ENCODE measurements at places on chromosomes 5 and 9. TPM values are rescaled to one million over a fixed set of nuclear protein-coding genes. Genes with fewer than 3 reads are reported as not detected.

NIPAL4 gene
- not detected for total RNA-seq

C9orf43 gene
- total RNA-seq, result 0.19 TPM

NRG2 gene
- not detected for total RNA-seq

RALGPS1 gene
- 0.57 TPM for total RNA-seq

FOXI1 gene
- not detected for total RNA-seq

FBP2 gene
- not detected for total RNA-seq

IL4 gene
- not detected for total RNA-seq

C9 gene
- total RNA-seq, result not detected

HACD4 gene
- total RNA-seq, result 0.34 TPM

- no peak for DNase-seq
These were observed 585.5 kb downstream of the ISL1 start for GRCh38 chr5:51968756-51969155.

DNA sequence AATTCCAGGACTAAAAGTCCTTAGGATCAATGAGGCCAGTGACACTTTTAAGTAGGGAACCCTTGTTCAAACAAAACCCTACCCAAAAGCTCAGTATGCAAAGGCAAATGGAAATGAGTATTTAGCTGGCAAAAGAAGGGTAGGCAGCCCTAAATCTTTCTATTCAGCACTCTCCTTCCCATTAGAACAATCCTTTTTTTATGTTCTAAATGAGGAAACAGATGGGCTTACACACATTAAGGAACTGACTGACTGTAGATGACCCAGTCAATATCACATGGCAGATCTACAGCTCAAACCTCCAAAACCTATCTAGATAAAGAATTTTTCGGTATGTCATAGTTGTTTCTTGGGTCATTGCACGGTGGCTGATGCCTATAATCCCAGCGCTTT is 7.2 kb downstream of the CSNK1A1 start:
- no peak for DNase-seq

- DNase-seq, result no peak
These were observed 123.3 kb upstream of the ERCC6L2 start for GRCh38 chr9:95752129-95752731.

GRCh38 chr9:117253261-117253660 is 161.6 kb downstream of the ASTN2 start:
- no peak for DNase-seq

GRCh38 chr5:158908425-158909220 is 191.1 kb downstream of the EBF1 start:
- DNase-seq, result no peak

GRCh38 chr9:131622523-131622922 is 77.2 kb downstream of the PRRT1B start:
- DNase-seq, result no peak

- DNase-seq, result no peak
These were observed 9.6 kb downstream of the KIAA1958 start for GRCh38 chr9:112496074-112496722.

DNA sequence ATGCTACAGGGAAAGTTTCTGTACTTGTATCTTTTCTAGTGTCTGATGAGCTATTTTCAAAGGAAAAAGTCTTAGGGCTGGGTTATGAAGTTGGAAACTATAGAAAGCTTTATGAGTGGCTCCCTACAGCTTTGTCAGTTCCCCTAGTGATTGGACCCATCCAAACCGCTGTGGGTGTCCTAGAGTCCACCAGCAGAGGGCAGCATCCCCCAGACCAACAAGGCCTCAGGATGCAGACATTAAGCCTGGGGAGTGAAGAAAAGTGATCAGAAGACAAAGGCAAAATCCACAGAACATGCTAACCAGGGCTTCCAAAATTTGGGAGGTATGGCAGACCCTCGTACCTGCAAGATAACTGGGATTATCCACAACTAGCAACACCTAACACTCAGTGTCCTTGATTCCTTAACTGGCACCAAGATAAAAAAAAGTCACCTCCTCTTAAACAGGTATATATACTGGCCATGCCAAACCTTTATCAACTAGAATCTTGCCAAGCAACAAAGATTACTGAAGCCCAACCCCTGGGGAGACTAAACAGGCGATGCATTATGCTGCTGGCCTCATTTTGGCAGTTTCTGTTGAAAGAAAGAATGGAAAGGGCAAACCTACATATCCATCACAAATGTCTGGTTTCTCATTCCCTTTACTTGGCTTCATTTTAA is 110.4 kb upstream of the NR5A1 start:
- DNase-seq, result peak; percentile 72

DNA sequence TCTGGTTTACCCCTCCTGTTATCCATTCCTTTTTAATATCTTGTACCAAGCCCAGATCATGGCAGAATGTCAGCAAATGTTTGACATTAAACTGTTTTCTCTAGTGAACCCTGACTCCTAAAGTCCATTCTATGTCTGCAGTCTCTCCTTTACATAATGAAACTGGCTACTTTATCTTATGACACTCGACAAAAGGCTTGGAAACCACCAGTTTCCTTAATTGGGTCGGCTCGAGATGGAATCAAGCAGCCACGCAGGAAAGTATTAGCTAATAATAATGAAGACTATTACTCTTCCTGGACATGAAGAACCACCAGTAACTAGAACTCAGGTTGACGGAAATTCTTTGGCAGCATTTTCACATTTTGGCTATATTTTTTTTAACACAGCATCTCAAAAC is 17.5 kb downstream of the DAP start:
- DNase-seq, result no peak

GRCh38 chr5:67315082-67315989 is 118.7 kb upstream of the CD180 start:
- DNase-seq, result peak; percentile 73

DNA sequence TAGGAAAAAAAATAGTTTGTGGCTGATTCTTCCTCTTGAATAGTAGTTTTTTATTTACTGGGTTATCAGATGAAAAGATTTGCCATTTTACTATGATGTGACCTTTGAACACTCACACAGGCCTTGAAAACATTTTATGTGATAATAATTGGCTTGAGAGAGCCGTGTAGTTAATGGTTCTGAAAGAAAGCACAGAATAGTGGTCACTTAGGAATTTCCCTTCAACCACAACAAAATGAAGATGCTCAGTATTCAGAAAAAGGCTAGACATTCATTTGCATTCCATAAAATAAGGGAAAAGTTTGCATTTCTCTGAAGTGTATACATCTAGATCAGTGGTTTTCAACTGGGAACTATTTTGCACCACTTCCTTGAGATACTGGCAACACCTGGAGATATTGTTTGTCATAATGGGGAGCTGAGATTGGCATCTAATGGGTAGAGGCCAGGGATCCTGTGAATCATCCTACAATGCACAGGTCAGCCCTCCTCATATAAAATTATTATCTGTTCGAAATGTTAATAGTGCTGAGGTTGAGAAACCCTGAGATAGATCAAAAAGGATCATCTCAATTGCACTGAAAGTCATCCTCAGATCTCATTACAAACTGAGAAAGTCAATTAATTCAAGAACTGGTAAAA is 446.4 kb upstream of the CCNG1 start:
- DNase-seq, result no peak

DNA sequence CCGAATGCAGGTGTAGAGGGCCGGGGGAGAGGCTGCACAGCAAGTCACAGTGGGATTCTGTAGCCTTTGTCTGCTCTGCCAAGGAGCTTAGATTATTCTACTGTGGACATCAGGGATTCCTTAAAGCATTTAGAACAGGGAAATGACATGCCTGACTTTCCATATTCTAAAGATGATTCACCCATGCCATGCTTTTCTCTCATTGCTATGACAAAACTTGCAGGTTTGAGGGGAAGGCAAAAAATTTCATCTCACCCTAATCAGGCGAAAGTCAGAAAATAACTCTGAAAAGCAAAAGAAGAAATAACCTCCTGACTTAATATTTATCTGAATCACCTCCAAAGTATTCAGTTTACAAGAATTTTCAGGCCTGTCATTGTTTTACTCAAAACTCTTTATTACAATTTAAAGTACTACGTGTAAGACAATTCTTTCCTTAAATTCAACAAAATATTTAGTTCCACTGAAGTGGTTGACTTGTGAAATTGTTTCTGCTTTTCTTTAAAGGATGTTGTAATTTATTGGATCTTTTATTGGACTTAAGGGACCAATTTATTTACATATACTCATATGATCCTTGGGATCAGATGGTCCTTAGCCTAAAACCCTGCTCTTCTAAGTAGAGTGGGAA is 30.0 kb upstream of the GAS1 start:
- peak; percentile 79 for DNase-seq

- no peak for DNase-seq
These were observed 80.8 kb downstream of the NTNG2 start for GRCh38 chr9:132242621-132243155.

GRCh38 chr5:59103303-59103702 is 520.4 kb downstream of the RAB3C start:
- DNase-seq, result no peak

GRCh38 chr5:14983666-14984441 is 112.3 kb upstream of the ANKH start:
- DNase-seq, result no peak

DNA sequence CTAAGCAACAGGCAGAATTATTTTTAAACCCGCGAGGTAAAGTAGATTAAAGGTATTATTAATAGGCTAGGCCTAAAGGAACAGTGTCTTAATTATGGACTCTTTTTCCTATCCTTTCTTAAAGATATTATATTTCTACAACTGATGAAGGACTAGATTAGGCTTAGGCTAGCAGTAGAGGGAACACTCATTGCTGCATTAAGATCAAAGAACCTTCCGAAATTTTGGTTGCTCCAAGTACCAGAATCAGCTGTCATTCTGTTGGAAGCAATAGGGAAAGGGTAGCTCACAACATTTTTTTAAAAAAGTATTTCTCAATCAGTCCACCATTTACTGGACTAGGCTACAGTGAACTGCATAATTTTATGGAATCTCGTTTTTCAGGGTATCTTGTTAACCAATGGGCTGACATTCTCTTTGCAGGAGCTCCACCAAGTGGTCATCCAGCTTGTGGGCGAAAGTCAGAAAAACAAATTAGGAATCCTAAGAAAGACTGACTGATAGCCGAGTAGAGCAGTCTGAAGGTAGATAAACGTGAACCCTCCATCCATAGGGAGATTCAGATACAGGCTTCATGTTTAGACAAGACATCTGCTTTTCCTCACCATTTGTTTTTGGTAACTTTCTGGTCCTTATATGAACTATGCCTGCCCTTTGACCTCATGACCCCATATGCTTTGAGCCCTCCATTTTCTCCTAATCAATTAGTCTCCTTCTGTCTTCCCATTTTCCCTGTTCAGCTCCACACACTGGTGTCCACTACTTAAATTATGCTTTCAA is 103.6 kb upstream of the CHD1 start:
- peak; percentile 78 for DNase-seq

DNA sequence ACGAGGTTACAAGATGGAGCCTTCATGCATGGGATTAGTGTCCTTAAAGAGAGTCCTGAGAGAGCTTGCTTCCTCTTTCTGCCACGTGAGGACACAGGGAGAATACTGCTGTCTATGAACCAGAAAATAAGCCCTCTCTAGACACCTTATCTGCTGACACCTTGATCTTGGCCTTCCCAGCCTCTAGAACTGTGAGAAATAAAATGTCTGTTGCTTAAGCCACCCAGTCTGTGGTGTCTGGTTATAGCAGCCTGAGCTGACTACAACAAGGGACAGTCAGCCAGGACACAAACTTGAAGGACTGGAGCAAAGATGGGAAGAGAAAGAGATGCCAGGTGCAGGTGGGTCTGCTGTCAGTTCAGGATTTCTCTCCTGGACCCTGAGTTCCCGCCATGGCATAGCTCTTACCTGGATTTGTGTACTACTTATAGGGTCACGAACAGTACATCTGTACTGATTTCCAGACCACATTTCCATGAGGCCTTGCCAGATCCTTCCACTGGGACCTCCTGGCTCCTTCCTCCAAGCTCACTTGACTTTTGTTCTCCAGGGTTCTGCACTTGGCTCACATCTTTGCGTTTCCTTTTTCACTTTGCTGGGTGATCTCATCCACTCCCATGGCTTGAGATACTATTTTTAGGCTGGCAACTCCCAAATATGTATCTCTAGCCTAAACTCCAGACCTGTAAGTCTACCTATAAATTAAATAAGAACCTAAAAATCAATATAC is 44.9 kb upstream of the LIFR start:
- no peak for DNase-seq

DNA sequence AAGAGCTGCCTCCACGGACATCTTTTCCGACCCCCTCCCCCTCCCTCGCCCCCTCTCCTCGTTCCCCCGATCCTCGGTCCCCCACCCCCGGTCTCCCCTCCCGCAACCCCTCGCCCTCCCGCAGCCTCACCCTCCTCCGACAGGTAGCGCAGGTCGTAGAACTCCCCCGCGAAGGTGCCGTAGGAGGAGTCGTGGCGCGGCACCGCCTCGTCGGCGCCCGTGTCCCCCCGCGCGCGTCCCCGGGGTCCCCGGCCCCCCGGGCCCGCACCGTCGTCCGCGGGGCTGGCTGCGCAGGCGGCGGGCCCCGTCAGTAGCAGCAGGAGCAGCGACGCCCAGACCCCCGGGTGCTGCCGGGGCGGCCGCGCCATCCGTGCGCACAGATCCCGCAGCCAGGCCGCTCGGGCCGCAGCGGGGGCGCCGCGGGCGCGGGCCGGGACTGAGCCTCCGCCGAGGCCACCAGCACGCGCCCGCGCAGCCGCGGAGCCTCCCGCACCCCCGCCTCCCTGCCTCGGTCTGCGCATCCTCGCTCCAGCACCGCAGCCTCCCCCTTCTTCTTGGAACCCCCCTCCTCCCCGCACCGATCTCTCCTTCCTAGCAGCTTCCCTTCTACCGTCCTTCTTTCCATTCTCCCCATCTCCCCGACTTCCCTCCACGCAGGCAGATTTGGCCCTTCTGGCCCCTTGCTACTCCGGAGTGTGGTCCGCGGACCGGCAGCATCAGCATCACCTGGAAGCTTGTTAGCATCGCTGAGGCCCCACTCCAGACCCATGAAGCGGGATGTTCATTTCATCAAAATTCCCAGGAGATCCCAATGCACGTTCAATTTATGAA is at the start of gene FRRS1L:
FRRS1L (minus strand) TSS at position 479 of the 831 bp plus-strand sequence; CDS start at position 368, 111 bp downstream.
- DNase-seq, result no peak

DNA sequence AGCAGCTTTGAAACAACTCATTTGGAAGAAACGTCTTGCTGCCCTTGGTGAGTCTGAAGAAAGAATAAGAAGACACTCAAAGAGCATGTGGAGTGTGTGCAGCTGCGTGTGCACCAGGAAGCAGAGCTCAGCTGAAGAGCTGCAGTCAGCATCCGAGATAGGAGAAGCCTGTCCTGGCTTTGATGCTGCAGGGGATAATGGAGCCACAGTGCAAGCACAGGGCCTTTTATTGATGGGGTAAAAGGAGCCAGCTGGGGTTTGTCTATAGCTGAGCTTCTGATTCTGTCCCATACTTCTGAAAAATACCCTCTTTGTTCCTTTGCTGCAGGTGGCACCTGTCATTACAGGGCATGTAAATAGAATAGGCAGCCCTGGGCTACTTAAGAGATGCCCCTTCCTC is 375.7 kb upstream of the ZNF462 start:
- no peak for DNase-seq

- no peak for DNase-seq
These were observed 50.4 kb upstream of the CKMT2 start for GRCh38 chr5:81182396-81183390.

GRCh38 chr9:82808478-82808877 is 254.5 kb downstream of the RASEF start:
- no peak for DNase-seq

DNA sequence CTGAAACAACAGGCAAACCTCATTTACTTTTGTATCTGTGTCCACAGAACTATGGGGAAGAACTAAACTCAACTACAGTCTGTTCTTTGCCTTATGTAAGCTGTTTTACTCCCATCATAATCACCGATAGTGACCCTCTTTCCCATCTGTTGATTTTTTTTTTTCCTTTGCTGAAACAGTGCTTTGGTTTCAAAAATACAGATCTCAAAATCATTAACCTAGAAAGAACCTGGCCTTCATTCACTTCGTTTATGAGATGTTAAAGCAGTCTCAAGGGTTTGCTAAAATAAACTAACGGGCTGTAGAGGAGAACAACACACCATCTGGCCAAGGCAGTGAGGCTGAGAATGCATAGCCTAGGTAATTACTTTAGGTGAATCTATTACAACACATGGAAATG is 706.6 kb upstream of the ZNF608 start:
- no peak for DNase-seq
